Fibroblast of gingiva (primary cell): ENCODE measurements at places on chromosomes 3 and 15.

- DNase-seq: peak; percentile 35
Measured at GRCh38 chr3:114498539-114499370, 204.9 kb downstream of the TIGIT start.

GRCh38 chr3:192597506-192597905 is 129.8 kb downstream of the FGF12 start:
- DNase-seq: no peak

DNA sequence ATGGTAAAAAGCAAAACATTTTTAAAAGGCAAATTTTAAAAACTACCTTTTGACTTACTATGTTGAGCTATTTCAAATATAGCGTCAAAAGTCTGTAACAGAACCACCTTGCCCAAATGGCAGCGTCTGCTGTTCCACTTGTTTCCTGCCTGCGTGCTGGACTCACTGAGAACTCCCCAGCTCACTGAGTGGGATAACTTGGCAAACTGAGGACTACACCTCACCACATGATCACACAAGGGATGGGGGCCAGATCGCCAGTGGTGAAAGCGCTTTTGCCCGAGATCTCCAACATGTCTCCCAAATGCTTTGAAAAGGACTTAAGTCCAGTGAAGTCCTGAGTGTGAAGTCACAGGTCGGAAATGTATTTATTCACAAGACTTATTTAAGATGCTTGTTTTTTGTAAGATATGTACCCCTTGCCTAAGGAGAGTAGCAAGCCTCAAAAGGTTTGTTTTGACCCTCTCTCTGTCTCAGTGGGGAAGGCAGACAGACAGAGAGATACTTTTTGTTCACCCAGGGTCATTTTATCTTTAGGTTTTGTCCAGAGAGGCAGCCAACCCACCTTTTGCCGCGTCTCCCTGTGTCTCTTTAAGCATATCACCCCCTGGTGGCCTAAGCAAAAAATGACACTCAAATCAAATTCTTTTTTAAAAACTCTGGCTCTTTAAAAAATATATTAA is 192.6 kb downstream of the PDZRN3 start:
- DNase-seq: peak; percentile 21

DNA sequence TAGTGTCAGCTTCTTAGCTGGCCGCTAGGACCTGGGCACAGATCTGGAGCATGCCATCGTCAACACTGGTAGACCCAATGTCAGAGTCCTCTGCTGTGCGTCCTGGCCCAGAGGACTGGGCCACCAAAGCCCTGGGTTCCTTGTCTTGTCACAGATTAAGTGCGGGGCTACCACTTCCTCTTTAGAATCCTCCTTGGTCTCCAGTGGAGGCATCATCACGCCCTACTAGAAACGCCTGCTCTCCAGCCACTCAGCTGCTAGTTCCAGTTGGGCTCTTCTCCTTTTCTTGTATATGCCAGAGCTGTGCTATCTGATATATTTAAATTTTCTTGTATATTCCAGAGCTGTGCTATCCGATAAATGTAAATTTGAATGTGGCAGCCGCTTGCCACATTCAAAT is 11.2 kb downstream of the PPCDC start:
- DNase-seq: no peak

GRCh38 chr3:156818273-156818651 is 7.9 kb upstream of the LEKR1 start:
- no peak for DNase-seq

DNA sequence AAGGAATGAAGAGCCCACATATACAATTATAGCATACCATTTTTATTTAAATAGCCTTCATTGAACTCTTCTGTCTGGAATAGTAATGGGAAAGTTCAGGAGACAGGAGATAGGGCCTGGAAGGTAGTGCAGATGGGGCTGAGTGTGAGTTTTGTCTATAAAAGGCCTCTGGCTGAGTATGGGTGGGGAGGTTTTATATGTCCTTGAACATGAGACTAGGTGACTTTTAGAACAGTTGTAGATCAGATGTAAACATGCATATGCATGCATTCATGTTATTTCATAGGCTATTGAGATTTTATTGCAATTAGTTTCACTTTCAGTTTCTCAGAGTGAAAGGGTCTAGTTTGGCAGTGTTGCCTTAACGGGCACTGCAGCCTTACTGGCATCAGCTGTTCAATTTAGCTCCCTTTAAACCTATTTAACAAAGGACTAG is 27.1 kb downstream of the CGGBP1 start:
- DNase-seq: peak; percentile 8

DNA sequence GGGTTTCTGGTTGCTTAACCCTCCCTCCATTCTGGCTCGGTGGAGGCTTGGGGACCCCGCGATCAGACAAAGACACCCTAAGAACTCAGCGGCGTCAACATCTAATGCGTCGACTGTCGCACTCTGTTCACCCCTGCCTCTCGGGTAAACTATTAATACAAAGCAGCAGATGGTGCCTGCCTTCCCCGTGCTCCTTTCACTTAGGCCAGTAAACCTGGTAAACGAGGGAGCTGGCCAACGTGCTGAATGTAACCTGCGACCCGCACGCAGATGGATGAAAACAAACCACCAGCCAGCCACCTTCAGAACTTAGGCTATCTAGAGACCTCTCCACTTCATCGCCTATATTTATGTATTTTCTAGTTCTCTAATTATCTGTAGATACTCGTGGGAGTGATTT is 848 bp upstream of the CADPS start:
- peak; percentile 2 for DNase-seq

- no peak for DNase-seq
Measured at GRCh38 chr3:123872621-123873020, 11.5 kb downstream of the MYLK start.

- DNase-seq: no peak
Measured at GRCh38 chr3:35675206-35675605, 35.9 kb downstream of the ARPP21 start.
